Spinal cord (tissue), 10 donors: ENCODE measurements at places on chromosomes 7 and 10.
A peak's percentile ranks its signal among the peaks of the same experiment; 100 is the strongest.

GRCh38 chr10:80046629-80047441, 31.6 kb upstream of the TMEM254 start:
- H3K27me3 ChIP-seq: no peaks in the 10 kb centered on the region
- no peaks in the 10 kb centered on the region for H3K36me3 ChIP-seq
- H3K4me1 ChIP-seq: no peaks in the 10 kb centered on the region
- peak; percentile 54 for DNase-seq
- no peak overlapping the region for H3K27ac ChIP-seq

GRCh38 chr7:36874041-36874440, 149.7 kb upstream of the AOAH start:
- H3K4me1 ChIP-seq: no peaks in the 10 kb centered on the region
- no peak overlapping the region for H3K4me3 ChIP-seq
- H3K36me3 ChIP-seq: peaks cover under 1% of the 10 kb centered on the region
- H3K27ac ChIP-seq: no peak overlapping the region
- no peaks in the 10 kb centered on the region for H3K27me3 ChIP-seq

DNA sequence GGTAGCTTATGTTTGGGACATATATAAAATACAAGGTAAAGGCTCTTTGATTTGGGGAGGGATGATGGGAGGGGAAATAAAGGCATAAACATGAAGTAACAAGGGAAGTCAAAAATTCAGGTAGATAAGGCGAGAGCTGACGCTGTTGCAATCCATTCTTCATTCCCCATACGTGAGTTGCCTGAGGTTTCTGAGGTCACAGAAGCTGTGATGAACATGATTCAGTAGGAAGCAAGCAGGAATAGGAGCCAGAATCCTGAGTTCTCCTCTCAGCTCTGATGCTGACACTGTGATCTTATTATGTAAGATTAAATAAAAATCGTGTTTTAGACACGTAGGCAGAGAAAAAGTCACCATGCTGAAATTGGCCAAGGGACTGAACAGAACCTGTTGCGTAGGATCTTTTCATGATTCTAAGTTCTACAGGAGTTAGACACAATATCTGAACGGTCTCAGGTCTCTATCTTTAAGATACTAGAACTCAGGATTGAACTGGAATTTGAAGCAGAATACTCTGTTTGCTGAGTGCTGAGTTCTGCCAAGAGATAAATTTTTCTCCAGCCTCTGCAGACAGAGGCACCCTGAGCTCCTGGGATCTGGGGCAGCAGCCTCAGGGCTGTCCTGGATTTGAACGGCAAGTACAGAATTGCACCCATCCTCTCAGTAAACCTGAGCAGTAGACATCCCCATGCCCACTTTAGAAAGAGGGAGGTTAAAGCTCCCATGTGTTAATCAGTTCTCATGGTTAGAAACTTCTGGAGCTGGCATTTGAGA, 21.0 kb downstream of the KLF6 start:
- no peaks in the 10 kb centered on the region for H3K27me3 ChIP-seq
- DNase-seq: no peak

GRCh38 chr10:68135362-68135761, 26.1 kb downstream of the MYPN start:
- no peaks in the 10 kb centered on the region for H3K27me3 ChIP-seq
- no peak overlapping the region for H3K4me3 ChIP-seq
- no peaks in the 10 kb centered on the region for H3K36me3 ChIP-seq
- H3K27ac ChIP-seq: no peak overlapping the region

DNA sequence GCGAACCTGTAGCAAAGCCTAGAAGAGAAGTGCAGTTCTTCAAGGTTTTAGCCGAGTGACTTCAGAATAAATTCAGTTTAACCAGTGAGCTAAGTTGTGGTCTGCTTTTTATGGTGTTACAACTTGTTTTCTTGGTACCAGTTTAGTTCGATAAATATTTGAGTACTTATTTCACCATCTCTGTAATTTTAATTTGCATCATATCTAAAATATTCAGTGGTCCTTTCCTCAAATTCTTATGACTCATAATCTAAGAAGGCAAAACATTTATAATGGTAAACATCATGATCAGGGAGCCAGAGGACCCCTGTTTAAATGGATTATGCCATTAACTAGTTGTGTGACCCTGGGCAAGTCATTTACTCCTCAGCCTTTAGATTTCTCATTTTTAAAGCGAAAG, 4.1 kb upstream of the BMPER start:
- H3K4me1 ChIP-seq: peaks cover 17% of the 10 kb centered on the region
- H3K27me3 ChIP-seq: peaks cover 6% of the 10 kb centered on the region
- no peak overlapping the region for H3K4me3 ChIP-seq
- H3K36me3 ChIP-seq: no peaks in the 10 kb centered on the region
- no peak overlapping the region for H3K27ac ChIP-seq

DNA sequence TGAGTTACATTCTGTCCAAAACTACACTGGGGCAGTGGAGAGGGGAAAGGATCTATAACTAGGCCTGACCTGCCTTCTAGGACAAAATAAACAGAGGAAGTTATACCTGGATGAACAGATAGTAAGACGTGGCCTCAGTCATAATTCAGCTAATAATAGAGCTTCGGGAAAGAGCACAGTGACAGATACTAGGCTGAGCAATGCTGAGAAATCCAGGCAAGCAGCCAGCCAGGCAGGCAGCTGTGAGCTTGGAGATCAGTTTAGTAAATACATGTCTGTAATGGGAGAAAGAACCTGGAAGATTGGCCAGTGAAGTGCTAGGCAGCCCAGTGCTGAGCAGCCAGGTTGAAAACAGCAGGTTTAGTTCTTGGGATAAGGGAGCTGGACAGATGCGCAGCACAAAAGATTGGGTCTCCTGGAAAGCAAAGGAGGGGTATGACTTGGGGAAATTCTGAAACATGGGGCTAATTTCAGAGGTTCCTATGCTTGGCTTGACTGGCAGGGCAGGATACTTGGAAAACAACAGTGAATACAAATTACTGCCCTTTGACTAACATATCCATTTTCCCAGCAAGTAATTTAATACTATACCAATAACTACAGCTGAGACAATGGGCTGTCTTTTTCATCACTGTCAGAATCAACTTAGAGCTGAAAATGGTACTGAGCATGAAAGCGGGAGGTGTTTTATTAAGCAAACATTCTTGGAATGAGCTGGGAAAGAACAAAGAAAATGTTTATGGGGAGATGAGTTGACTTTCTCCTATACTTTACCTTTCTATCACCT, 140.8 kb downstream of the DGKB start:
- peak overlapping the region; percentile 49 for H3K27ac ChIP-seq
- H3K4me3 ChIP-seq: no peak overlapping the region

DNA sequence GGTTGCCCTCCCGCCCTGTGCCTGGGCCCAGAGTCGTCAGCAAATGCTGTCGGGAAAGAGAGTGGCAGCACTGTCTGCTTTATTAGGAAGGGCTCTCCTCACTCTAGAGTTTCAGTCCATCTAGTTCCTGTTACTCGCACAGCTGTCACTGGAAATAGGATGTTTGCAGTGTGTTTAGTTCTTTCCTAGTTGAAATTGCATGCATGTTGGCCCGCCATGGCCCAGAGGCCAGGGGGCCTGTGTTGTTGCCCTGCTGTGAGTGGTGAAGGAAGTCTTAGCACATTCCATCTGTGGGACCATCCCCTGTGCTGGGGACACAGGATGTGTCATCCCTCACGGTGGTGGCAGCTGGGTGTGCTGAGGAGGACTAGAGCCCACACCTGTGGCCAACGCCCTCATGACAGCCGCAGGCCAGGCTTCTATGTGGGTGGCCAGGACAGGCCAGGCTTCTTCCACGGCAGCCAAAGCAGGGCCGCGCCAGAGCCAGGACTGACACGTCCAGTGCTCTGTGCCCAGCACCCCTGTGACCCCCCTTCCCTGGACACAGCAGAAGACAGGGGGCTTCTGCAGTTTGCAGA, 45.4 kb downstream of the ZNF467 start:
- no peak overlapping the region for H3K27ac ChIP-seq
- H3K4me1 ChIP-seq: no peaks in the 10 kb centered on the region
- no peak for DNase-seq
- no peak overlapping the region for H3K4me3 ChIP-seq
- H3K36me3 ChIP-seq: peaks cover 97% of the 10 kb centered on the region

GRCh38 chr10:128122931-128123330, 3.3 kb downstream of the MKI67 start:
- no peak for DNase-seq
- H3K36me3 ChIP-seq: no peaks in the 10 kb centered on the region
- peaks cover 12% of the 10 kb centered on the region for H3K27me3 ChIP-seq
- peaks cover 20% of the 10 kb centered on the region for H3K4me1 ChIP-seq

DNA sequence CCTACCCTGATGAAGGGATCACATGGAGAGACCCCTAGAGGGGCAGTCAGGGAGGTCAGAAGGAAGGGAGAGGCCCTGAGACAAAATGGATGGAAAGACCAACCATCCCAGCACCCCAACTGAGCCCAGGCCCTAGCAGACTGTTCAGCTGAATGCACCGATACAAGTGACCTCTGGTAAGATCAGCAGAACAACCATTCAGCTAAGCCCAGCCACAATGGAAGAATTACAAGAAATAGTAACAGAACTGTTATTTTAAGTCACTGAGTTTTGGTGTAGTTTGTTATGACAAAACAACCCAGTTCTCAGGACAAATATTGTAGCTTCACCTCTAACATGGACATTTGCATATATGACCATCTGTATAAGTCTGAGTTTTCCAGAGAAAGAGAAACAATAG, 210.4 kb upstream of the SVIL start:
- H3K4me1 ChIP-seq: peaks cover 15% of the 10 kb centered on the region
- H3K36me3 ChIP-seq: no peaks in the 10 kb centered on the region
- no peak overlapping the region for H3K27ac ChIP-seq
- no peak overlapping the region for H3K4me3 ChIP-seq

DNA sequence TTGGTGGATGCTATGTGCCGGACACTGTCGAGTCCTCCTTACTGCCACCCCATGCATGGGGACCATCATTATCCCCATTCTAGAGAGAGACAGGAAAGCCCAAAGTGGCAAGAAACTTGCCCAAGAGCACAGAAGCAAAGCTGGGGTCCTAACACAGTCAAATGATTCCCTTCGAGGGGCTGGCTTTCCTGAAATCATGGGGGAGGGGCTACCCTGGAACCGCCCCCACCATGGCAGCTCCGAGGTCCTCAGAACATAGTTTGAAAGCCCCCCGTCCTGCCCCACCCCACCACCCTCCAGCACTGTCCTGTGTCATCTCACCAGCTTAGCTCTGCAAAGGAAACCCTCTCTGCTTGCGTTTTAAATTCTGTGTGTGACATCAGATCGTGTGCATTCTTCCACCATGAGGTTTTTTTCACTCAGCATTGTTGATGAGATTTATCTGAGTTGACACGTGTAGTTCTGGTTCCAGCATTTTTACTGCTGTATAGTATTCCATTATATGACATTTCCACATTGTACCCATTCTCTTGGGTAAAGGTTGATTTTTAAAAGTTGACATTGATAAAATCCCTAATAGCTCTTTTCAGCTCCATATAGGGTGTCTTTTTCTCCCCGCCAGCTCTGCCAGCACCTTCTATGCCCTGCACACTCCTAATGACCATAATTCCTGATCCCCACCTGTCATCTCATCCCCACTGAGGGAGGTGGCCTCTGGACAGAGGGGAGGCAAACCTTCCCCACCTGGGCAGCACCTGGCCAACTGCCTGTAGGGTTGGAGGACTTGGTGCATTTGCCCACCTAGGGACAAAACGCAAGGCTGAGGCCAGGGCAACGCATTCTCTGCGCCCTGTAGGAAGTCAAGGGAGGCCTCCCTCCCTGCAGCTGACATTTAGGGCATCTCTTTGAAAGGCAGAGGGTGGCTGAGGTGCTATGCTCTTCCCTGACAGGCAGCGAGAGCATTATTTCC, 100.2 kb upstream of the GPR26 start:
- DNase-seq: no peak
- no peaks in the 10 kb centered on the region for H3K27me3 ChIP-seq
- no peak overlapping the region for H3K4me3 ChIP-seq
- no peaks in the 10 kb centered on the region for H3K4me1 ChIP-seq

GRCh38 chr7:44541-44896, 147.9 kb upstream of the FAM20C start:
- H3K27ac ChIP-seq: no peak overlapping the region
- H3K4me1 ChIP-seq: peaks cover 16% of the 10 kb centered on the region
- no peak for DNase-seq
- H3K27me3 ChIP-seq: peaks cover 2% of the 10 kb centered on the region
- no peak overlapping the region for H3K4me3 ChIP-seq

DNA sequence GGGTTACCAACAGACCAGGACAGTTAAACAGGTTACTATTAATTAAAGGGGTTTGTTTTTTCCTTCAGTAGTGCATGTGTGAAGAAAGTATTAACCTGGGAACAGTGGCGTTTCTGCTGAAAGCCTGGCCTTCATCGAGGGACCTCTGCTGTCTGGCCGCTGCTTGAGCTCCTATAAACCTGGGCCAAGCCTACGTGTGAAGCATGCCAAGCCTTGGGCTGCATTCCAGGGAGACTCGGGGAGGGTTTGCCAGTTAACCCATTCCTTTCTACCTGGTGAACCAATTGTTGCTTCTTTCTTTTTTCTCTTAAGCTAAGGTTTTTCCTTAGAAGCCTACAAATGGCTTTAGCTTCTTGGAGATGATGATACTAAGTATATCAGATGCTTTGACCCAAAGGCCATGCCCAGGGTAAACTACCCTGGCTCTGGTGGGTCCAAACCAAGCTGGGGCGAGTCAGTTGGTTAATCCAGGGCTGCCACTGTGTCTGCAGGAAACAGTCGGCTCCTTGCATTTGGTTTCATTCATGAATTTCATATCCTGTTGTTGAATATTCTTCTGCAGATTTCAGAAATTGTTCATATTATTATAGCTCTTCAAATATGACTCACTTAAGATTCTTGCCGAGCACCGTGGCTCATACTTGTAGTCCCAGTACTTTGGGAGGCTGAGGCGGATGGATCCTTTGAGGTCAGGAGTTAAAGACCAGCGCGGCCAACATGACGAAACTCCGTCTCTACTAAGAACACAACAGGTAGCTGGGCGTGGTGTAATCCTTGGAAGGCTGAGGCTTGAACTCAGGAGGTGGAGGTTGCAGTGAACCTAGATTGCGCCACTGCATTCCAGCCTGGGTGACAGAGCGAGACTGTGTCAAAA, 23.8 kb downstream of the PFKP start:
- H3K27me3 ChIP-seq: no peaks in the 10 kb centered on the region
- peaks cover 17% of the 10 kb centered on the region for H3K4me1 ChIP-seq
- H3K4me3 ChIP-seq: no peak overlapping the region
- H3K27ac ChIP-seq: peak overlapping the region; percentile 6
- no peak for DNase-seq

GRCh38 chr10:16505161-16505560, 16.5 kb downstream of the C1QL3 start:
- no peaks in the 10 kb centered on the region for H3K27me3 ChIP-seq
- H3K4me3 ChIP-seq: no peak overlapping the region

- DNase-seq: no peak
- no peak overlapping the region for H3K4me3 ChIP-seq
These were observed 32.0 kb downstream of the GBX1 start for GRCh38 chr7:151135525-151135845.

GRCh38 chr10:47184724-47185330, 115.2 kb upstream of the GDF10 start:
- no peak for DNase-seq
- H3K27ac ChIP-seq: no peak overlapping the region
- no peak overlapping the region for H3K4me3 ChIP-seq

DNA sequence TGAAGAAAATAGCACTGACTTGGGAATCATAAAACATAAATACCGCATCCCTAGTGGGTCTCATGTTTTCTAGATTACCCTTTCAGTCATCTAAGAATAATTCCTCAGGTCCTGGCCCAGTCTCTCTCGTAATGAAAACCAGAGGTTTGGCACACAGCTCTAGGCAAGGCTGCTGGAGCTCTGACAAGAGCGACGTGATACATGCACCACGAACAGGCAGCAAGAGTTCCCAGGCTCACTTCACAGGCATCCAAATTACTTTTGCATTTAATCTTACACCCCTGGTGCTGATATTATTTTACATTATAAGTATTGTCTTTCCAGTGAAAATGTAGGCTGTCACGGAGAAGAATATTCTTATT, 105.2 kb downstream of the THSD7A start:
- no peak overlapping the region for H3K4me3 ChIP-seq
- DNase-seq: peak; percentile 15
- no peaks in the 10 kb centered on the region for H3K36me3 ChIP-seq
- H3K4me1 ChIP-seq: peaks cover 3% of the 10 kb centered on the region
